Hematopoietic multipotent progenitor cell (in vitro differentiated cells): ENCODE measurements at places on chromosomes 7 and 10. TPM values are rescaled to one million over a fixed set of nuclear protein-coding genes. Genes with fewer than 3 reads are reported as not detected.

- DNase-seq: no peak
Observed at GRCh38 chr10:60295028-60295937, 94.4 kb downstream of the ANK3 start.

DNA sequence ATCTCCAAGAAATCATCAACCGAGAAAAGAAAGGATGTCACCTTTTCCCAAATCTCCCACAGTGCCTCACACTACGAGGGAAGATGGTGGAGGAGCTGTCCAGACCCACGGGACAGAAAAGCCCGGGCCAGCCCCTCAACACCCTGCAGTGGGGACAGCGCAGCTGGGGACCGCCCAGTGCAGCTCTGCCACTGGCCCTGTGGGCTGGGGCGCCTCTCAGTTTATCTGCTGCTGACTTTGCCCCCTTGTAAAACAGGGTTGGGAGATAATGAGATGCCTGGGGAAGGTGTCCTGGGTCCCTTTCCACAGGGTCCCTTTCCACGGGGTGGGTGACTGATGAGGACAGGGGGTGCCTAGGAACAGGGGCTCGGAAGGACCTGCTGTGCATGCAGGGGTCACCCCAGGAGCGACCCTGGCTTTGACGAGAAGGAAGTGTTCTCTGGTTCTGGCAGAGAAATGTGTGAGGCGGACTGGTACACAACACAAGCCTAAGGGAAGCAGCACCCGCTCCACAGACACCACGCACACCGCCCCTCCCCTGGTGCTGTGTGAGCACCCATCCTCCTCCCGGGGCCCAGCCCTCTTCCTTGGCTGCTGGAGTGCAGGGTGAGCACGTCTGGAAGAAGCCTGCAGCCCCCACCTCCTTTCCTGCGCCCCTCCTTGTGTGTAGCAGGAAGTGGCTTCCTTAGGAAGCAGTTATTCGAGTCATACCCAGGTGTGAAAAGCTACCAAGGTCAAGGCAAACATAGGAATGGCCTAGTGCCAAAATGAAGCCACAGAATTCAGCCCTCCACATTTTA lies 339.9 kb downstream of the DNAJB6 start:
- no peak for DNase-seq

DNA sequence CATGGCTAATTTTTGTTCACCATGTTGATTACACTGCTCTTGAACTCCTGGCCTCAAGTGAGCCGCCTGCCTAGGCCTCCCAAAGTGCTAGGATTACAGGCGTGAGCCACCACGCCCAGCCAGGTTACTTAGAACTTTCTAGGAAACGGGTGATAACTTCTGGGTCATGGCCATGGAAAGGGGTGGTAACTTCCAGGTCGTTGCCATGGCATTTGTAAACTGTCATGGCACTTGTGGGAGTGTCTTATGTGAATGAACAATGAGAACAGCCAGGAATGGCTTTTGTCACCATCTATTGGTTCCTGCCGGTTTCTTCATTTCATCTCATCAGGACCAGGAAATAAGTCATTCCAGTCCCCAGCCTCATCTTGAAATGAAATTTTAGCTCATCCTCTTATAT lies 120.9 kb downstream of the SLC16A9 start:
- no peak for DNase-seq

GRCh38 chr10:112376396-112376790 lies 2.5 kb downstream of the ACSL5 start:
- peak; percentile 18 for DNase-seq

- DNase-seq: no peak
Observed at GRCh38 chr10:115801992-115802391, 471.0 kb downstream of the GFRA1 start.

DNA sequence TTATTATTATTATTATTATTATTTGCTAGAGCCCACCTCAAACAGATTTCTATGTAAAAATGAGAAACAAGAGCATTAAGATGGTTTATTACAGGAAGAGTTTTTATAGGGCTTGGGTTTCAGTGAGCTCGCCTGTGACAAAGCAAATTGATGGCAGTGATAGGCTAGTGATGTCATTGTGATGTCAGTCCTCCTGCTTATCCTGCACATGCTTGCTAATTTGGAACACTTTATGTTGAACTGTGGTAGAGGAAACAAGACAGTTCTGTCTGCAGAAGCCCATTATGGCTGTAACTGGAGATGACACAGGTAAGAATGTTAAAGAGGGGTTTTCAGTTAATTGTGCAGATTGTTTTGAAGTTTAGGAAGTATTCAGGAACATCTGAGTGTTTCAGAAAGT lies 68.3 kb downstream of the CREM start:
- DNase-seq: peak; percentile 65

- DNase-seq: no peak
Observed at GRCh38 chr10:70052462-70053217, at the start of gene MACROH2A2. TSS of gene MACROH2A2 (plus strand) at chr10:70052846. CDS start at chr10:70075659, 22,813 bp downstream.

DNA sequence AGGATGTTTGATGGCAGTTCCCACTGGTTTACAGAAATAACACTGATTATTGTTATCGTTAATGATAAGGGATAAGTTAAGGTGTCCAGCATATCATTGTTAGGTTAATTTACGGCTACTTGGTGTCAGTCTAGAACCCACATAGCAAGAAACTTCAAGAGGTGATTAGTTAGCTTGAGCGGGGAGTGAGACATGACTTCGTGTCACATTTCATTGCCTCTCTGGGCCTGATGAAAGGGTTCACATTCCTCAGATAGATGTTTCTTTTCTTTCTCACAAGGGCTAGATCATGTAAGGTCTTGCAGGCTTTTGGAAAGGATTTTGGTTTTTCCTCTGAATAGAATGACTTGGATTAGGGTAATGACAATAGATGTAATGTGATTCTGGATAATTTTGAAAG lies 26.7 kb downstream of the WAC start:
- DNase-seq: no peak

DNA sequence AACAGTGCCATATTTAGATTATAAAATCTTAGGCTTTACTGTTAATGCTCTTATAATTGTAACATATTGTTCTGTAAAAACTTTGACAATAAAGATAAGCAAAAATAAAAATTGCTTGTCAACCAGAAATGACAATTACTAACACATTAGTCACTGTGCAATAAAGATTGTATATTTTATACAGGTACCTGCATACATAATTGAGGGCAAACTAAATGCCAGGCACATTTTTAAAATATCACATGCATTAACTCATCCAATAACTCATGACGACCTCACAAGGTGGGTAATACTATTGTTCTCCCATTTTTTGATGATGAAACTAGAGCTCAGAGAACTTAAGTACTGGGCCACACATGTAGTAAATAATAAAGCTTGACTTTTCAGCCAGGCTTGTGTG lies 1020.2 kb upstream of the C7orf33 start:
- no peak for DNase-seq

GRCh38 chr10:22626784-22627183 lies 87.6 kb downstream of the PIP4K2A start:
- DNase-seq: no peak

DNA sequence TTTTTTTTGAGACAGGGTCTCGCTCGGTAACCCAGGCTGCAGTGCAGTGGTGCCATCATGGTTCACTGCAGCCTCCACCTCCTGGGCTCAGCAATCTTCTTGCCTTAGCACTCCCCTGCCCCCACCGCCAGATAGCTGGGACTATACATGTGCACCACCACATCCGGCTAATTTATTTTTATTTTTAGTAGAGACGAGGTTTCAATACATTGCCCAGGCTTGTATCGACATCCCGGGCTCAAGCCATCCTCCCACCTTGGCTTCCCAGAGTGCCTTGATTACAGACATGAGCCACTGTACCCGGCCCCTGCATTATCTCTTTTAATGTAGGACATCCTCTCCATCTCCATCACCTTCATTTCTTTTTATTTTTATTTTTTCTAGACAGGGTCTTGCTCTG lies 213.3 kb downstream of the CUX1 start:
- DNase-seq: no peak

- no peak for DNase-seq
Observed at GRCh38 chr7:130648580-130648979, 20.0 kb downstream of the COPG2 start.

- no peak for DNase-seq
Observed at GRCh38 chr7:30736291-30736690, 15.6 kb upstream of the INMT start.

DNA sequence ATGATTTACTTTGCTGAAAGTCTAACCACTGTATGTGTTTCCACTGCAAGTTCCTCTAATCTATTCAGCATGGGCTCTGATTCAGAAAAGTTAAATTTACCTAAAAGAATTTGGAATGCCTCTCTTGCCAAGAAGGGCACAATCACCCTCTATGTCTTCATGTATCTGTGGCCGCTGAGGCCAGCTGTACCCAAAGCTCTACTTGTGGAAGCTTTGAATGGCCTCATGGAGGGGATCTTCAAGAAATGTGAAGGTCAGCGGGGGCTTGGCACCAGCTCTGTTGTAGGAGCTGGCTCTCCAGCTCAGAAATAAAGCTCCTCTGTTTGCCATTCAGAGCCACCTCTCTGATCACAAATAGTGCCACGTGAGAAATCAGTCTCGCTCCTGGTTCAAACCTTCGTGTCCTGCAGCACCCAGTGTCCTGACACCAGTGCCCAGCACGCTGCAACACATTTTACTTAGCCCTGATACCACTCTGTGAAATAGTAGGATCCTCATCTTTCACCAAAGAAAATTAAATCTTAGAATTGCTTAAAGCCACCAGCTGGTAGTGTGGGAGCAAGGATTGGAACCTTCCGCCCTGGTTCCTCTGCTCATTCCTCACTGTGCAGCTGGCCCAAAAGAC lies 61.1 kb downstream of the PKD1L1 start:
- no peak for DNase-seq

GRCh38 chr7:12085516-12085915 lies 125.6 kb upstream of the TMEM106B start:
- DNase-seq: no peak

- no peak for DNase-seq
Observed at GRCh38 chr7:149468208-149468607, 7.3 kb upstream of the ZNF777 start.

GRCh38 chr7:138885383-138886147 lies 87.6 kb upstream of the ATP6V0A4 start:
- DNase-seq: no peak

DNA sequence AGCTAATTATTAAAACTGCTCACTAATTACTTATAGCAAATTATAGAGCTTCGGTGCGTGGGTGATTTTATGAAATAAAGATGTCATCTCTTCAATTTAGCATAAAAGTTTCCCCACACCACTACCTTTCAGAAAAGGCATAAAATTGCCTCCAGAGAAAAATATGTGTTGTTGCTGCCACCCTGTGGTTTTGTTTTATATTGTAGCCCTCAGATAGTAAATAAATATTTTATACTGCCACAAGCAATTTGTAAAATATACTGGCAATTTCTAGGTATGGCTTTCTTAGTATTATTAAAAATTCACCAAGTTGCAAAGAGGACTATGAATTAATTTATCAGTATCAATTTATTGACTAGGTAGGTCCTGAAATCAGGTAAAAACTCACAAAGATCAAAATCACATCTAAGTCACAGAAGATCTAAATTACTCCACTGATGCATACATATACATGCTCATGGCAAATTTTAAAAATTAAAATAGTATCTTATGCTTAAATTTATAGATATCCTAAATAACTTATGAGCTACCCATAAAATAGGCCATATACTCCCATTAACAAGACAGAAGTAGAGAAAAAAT lies 26.5 kb downstream of the ASNS start:
- DNase-seq: peak; percentile 14

DNA sequence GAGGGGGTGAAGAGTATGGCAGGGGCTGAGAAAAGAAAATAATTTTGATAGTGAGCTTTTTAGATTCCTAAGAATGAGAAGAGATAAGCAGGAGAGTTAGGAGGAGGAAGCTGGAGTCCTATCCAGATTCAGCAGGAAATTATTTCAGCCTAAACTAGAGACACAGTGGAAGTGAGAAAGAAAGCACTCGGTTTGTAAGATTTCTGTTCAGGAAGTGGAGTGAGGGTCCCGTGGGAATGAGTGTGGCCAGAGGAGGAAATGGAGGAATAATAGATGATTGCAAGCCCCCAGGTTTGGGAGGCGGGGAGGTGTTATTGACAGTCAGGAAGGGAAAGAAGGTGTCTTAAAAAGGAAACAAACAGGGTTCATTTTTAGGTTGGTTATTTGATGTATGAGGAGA lies 84.8 kb upstream of the NRP1 start:
- DNase-seq: no peak

DNA sequence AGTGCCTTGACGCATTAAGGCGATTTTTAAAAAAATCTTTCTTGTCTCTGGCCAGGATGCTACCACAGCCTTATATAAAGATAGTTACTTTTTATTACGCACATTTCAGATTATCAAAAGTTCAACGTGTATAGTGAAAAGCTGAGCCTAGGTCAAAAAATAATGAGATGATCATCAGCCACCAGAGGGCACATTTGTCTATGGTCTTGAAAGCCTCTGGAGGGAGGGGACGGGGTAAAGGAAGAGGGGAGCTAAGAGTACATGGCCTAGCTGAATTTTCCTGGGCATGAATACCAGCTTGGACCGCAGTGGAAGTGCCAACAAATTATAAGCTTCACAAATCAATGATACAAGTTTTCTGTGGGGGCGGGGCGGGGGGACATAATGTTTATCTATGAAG lies 285.9 kb upstream of the SMIM30 start:
- DNase-seq: no peak

DNA sequence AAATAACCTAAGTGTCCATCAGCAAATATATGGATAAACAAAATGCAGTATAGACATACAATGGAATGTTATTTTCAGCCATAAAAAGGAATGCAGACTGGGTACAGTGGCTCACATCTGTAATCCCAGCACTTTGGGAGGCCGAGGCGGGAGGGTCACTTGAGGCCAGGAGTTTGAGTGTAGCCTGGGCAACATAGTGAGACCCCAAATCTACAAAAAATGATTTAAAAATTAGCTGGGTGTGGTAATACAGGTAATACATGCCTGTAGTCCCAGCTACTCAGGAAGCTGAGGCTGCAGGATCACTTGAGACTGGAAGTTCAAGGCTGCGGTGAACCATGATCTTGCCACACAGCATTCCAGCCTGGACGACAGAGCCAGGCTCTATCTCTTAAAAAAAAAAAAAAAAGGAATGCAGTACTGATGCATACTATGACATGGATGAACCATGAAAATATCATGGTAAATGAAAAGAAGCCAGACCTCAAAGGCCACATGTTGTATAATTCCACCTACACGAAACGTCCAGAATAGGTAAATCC lies 6.9 kb downstream of the MCMBP start:
- no peak for DNase-seq

DNA sequence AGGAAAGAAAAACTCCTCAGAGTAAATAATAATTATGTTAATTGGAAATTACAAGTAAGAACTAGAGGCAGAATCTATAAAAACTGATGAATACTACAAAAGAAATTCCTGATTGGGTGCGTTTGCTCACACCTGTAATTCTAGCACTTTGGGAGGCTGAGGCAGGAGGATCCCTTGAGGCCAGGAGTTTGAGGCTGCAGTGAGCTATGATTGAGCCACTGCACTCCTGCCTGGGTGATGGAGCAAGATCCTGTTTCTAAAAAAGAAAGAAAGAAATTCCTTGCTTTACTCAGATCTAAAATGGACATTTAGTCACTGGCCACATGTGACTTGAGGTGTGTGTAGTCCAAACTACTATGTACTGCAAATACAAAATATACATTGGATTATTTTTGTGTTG lies 42.0 kb downstream of the MCU start:
- no peak for DNase-seq

- DNase-seq: no peak
Observed at GRCh38 chr10:43396928-43397624, 11.9 kb downstream of the HNRNPF start.

ELOVL3 gene
- not detected for total RNA-seq

GBX1 gene
- not detected for total RNA-seq

CCDC7 gene
- total RNA-seq: 3.5 TPM

AKR1C4 gene
- not detected for total RNA-seq

STN1 gene
- total RNA-seq: 34.5 TPM

KEL gene
- total RNA-seq: 2.4 TPM

CNPY1 gene
- not detected for total RNA-seq

PNLIPRP1 gene
- total RNA-seq: not detected

SLC18A3 gene
- total RNA-seq: under 0.01 TPM

RAMP3 gene
- total RNA-seq: under 0.01 TPM
